HCT116 (cell line): ENCODE measurements at places on chromosomes 7 and 10. TPM values are rescaled to one million over a fixed set of nuclear protein-coding genes. Genes with fewer than 3 reads are reported as not detected.

PDLIM1 gene
- total RNA-seq, result 67.4 TPM

DNA sequence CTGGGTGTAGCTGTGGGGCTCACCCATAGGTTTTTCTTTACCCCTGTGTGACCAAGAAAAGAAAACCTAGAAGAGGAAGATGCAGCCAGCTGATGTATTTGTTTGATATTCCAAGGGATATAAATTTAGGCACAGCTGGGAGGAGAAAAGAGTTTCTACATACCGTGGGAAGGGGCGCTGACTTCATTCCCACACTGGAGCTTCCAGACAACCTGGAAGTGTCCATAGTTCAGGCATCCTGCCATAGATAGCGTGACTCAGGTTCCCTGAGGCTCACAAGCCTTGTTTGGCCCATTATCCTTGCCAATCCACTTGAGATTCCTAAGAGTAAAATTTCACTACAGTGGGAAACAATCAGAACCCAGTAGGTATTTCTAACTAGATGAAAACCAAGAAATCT, 371.7 kb upstream of the NRP1 start:
- no peak for DNase-seq

OR2A42 gene
- not detected for total RNA-seq

CLRN3 gene
- 0.39 TPM for total RNA-seq

SERPINE1 gene
- total RNA-seq, result 12.8 TPM

DNA sequence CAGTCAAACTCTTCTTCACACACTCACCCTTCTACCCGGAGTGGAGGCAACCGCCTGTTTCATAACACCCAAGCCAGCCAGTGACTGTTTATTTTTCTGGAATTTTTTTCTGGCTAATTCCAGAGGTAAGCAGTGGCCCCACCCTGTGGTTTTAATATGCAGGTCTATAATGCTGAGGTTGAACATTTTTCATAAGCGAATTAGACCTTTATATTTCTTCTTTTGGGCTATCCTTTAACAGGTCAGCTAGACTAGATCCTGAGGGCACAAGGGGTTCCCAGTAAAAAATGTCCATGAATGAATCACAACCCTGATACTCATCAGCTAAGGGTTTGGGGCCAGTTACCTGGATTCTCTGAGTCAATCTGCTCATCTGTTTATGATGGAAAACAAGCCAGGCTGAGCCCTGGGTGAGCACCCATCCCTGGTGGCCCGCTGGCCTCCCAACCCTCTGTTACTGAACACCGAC, 76.2 kb downstream of the GRB10 start:
- no peak for DNase-seq

GRCh38 chr7:115984105-115984504, 46.5 kb downstream of the TFEC start:
- no peak for DNase-seq

DNA sequence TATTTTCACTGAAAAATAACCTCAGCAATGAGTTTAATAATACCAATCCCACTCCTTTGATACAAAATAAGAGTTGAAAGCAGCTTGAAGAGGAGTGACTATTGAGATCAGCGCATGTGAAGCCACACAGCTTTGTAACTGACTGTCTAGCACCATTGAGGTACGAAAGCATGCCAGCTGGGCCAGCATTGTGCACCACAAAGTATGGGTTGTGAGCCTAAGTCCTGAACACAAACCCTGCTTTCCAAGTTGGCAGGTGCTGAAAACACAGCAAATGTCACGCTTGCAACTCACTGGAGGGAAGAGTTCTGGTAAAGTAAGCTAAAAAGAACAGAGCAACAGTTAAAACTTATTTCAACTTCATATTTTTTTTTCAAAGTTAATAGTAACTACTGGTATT, 4.0 kb upstream of the FAM53B start:
- no peak for DNase-seq

GRCh38 chr10:130362308-130362761, 226.1 kb downstream of the GLRX3 start:
- DNase-seq, result no peak
